Suprapubic skin (tissue), 4 donors: ENCODE measurements at places on chromosomes 2 and 18. TPM values are rescaled to one million over a fixed set of nuclear protein-coding genes. Genes with fewer than 3 reads are reported as not detected.

- H3K36me3 ChIP-seq: no peaks in the 10 kb centered on the region
- no peak overlapping the region for H3K27ac ChIP-seq
- H3K27me3 ChIP-seq: no peaks in the 10 kb centered on the region
Measured at GRCh38 chr2:213868526-213868925, 542.3 kb upstream of the VWC2L start.

- no peaks in the 10 kb centered on the region for H3K4me1 ChIP-seq
- H3K4me3 ChIP-seq: no peak overlapping the region
- no peak for DNase-seq
- H3K27ac ChIP-seq: no peak overlapping the region
- H3K27me3 ChIP-seq: no peaks in the 10 kb centered on the region
Measured at GRCh38 chr2:33077311-33077710, 130.6 kb downstream of the LTBP1 start.

The PFN4 gene
- total RNA-seq: 1.0 TPM

DNA sequence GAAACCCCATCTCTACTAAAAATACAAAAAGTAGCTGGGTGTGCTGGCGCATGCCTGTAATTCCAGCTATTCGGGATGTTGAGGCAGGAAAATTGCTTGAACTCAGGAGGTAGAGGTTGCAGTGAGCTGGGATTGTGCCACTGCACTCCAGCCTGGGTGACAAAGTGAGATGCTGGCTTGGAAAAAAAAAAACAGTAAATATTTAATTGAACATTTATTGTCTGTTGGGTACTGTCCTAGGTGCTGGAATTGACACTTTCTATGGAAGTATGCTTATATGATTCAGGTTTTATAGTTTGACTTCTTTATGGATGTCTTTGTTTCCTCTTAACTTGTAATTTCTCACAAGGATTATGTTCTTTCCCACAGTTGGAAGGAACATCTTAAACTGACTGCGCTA, 633.1 kb upstream of the SETBP1 start:
- no peak for DNase-seq
- H3K27ac ChIP-seq: no peak overlapping the region
- H3K27me3 ChIP-seq: no peaks in the 10 kb centered on the region
- no peak overlapping the region for H3K4me3 ChIP-seq

GRCh38 chr2:105573490-105573889, 171.2 kb upstream of the NCK2 start:
- H3K27me3 ChIP-seq: no peaks in the 10 kb centered on the region
- no peak overlapping the region for H3K27ac ChIP-seq
- peak; percentile 47 for DNase-seq
- no peaks in the 10 kb centered on the region for H3K36me3 ChIP-seq
- no peak overlapping the region for H3K4me3 ChIP-seq

DNA sequence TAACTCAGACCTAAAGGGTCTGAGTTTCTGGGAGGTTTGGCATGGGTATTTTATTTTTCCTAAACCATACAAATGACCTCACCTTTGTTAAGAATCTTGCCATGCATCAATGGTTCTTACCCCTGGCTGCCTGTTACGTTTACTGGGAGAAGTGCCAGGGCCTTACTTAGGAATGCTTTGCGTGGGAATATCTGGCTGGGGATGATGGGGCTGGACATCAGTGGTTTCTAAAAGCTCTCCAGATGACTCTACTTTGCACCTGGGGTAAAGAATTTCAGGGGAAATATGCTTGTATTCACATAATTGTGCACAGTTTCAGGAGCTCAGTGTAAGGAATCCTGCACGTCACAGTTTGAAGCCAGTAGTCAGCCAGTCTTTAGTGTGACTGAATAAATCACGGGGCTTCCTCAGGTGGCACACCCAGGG, 18.2 kb upstream of the DAW1 start:
- no peak for DNase-seq
- H3K27me3 ChIP-seq: no peaks in the 10 kb centered on the region
- no peaks in the 10 kb centered on the region for H3K36me3 ChIP-seq
- H3K27ac ChIP-seq: no peak overlapping the region
- no peak overlapping the region for H3K4me3 ChIP-seq

DNA sequence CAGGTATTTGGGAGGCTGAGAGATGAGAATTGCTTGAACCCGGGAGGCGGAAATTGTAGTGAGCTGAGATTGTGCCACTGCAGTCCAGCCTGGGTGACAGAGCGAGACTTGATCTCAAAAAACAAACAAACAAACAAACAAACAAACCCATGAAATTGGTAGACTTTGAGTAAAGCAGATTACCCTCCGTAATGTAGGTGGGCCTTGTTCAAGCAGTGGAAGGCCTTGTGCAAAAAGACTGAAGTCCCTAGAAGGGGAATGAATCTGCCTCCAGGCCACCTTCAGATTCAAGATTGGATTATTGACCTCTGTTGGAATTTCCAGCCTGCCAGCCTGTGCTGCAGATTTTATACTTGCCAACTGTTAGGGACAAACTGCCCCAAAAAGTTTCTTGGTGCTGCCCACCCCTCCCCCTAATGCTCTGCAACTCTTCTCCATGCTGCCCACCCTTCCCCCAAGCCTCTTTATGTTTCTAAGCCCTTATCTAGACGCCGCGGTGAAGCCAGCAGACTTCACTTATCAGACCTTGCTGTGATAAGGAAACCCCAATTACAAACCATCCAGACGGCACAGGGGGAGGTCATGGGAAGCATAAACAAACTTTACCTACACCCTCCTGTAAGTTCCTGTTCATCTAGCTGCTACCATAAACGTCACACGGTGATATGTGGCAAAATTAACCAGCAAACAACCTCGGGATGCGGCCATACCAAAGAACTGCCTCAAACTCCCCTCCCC, 17.0 kb downstream of the CYP27A1 start:
- H3K36me3 ChIP-seq: no peaks in the 10 kb centered on the region
- peak overlapping the region; percentile 29 for H3K27ac ChIP-seq
- no peak overlapping the region for H3K4me3 ChIP-seq
- H3K27me3 ChIP-seq: no peaks in the 10 kb centered on the region
- H3K4me1 ChIP-seq: no peaks in the 10 kb centered on the region

The ATP8B1 gene
- 21.5 TPM for total RNA-seq

DNA sequence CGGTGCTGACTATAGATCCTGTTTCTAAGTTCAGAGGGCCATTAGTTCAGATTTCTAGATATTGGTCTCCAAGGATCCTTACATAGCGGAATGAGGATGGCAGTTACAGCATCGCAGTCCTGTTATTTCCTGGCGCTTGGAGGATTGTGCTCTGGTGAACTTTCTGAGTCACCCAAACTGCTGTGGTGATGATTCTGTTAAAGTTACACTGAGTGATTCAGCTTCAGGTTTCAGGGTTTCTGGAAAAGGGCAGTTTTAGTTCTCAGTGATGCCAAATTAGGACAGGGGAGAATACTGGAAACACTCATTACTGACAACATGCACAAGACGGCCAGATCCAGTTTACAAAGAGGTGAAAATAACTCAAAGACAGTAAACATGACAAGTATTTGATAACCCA, 52.1 kb upstream of the ANKRD62 start:
- H3K36me3 ChIP-seq: no peaks in the 10 kb centered on the region
- no peak overlapping the region for H3K4me3 ChIP-seq
- H3K4me1 ChIP-seq: peaks cover 19% of the 10 kb centered on the region
- no peak overlapping the region for H3K27ac ChIP-seq

The FAM124B gene
- 0.30 TPM for total RNA-seq

DNA sequence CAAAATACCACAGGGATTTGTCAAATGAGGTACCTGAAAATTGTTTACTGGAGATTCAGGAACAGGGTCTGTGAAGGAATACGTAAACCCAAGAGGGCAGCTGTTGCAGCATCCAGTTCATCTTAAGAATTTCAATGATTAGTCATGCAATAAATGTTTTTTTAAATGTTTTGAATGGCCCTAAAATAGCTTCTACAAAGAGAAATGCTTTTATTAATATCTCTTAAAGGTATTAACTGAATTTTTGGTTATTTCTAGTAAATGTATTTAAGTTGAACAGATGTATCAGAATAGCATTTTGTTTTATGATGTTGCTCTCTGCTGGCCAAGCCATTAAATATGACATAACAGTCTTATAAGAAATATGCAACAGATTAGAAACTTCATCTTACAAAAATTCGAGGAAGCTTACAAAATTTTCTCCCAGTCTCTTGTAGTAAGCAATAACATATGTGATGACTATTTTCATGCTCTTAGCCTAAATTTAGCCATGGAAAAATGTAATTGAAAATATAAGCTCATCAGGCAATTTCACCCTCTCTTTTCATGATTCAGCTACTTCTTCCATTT, 863.9 kb downstream of the SUCLG1 start:
- DNase-seq: no peak
- H3K27ac ChIP-seq: no peak overlapping the region
- H3K4me3 ChIP-seq: no peak overlapping the region
- no peaks in the 10 kb centered on the region for H3K4me1 ChIP-seq
- no peaks in the 10 kb centered on the region for H3K27me3 ChIP-seq
- no peaks in the 10 kb centered on the region for H3K36me3 ChIP-seq

DNA sequence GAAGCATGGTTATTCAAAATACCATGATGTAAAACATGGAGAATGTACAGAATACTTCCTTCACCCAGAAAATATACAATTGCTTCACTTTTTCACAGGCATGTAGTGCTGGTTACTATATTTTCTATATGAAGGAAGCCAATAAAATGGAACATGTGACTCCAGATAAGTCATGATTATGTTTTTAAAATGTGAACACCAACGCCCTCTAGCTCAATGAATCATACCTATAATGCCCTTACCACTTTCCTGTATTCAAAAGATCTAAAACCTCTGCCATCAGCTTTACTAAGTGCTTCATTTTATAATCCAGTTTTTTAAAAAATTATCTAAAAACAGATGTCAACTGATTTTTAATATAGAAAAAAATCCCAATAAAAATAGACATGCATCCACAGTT, 59.9 kb downstream of the SMAD2 start:
- H3K4me1 ChIP-seq: peaks cover 21% of the 10 kb centered on the region
- no peak overlapping the region for H3K4me3 ChIP-seq
- no peaks in the 10 kb centered on the region for H3K27me3 ChIP-seq
- no peak overlapping the region for H3K27ac ChIP-seq
- no peak for DNase-seq
- peaks cover 15% of the 10 kb centered on the region for H3K36me3 ChIP-seq

DNA sequence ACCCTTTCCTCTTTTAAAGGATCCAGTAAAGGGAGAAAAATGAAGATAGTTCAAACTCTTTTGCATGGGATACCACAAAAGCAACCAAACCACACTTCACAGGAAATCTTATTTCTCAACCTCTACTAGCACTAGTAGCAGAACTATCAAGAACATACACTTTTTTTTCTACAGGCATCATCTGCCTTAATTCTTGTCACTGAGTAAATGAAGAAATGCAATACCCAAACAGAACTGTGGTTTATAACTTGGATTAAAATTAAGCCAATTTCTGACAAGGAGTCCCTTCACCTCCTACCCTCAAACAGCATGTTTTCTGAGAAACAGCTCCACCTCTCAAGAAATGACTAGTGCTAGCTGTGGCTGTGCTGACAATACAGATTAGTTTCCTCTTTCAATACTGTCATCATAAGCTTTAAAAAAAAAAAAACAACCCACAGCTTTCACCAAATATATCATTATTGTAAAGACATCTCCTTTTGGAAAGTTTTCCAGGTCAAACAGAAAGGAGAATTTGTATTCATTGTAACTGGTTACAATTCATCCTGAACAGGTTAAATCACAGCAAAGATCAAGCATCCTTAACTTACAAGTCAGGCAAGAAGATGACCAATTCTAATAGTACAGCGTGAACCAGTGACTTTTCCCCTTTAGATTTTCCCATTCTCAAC, 44.4 kb downstream of the PTPN2 start:
- H3K27me3 ChIP-seq: no peaks in the 10 kb centered on the region
- no peak for DNase-seq
- no peak overlapping the region for H3K4me3 ChIP-seq
- H3K4me1 ChIP-seq: peaks cover 24% of the 10 kb centered on the region
- H3K27ac ChIP-seq: peak overlapping the region; percentile 49

- H3K4me1 ChIP-seq: peaks cover 29% of the 10 kb centered on the region
- H3K27ac ChIP-seq: no peak within 1 kb of the TSS
- peak; percentile 77 for DNase-seq
- H3K27me3 ChIP-seq: peaks cover 58% of the 10 kb centered on the region
Measured at GRCh38 chr18:11149441-11150270, at the start of gene PIEZO2. TSS of gene PIEZO2 (minus strand) at chr18:11149569. CDS start at chr18:11148588, 981 bp downstream.

The GPR45 gene
- not detected for total RNA-seq

- no peak overlapping the region for H3K4me3 ChIP-seq
- DNase-seq: no peak
- H3K27ac ChIP-seq: no peak overlapping the region
- H3K27me3 ChIP-seq: peaks cover 3% of the 10 kb centered on the region
- no peaks in the 10 kb centered on the region for H3K4me1 ChIP-seq
- H3K36me3 ChIP-seq: no peaks in the 10 kb centered on the region
Measured at GRCh38 chr2:98295721-98296414, 50.4 kb upstream of the CNGA3 start.

- H3K36me3 ChIP-seq: no peaks in the 10 kb centered on the region
- H3K27me3 ChIP-seq: no peaks in the 10 kb centered on the region
- no peak for DNase-seq
- no peak overlapping the region for H3K4me3 ChIP-seq
- H3K4me1 ChIP-seq: no peaks in the 10 kb centered on the region
- H3K27ac ChIP-seq: no peak overlapping the region
Measured at GRCh38 chr2:106735807-106736206, 150.2 kb downstream of the ST6GAL2 start.

The CYP26B1 gene
- 83.3 TPM for total RNA-seq

- H3K4me3 ChIP-seq: no peak overlapping the region
- H3K27ac ChIP-seq: no peak overlapping the region
- no peaks in the 10 kb centered on the region for H3K4me1 ChIP-seq
- no peaks in the 10 kb centered on the region for H3K36me3 ChIP-seq
- H3K27me3 ChIP-seq: no peaks in the 10 kb centered on the region
Measured at GRCh38 chr2:184689638-184690037, 91.3 kb downstream of the ZNF804A start.

DNA sequence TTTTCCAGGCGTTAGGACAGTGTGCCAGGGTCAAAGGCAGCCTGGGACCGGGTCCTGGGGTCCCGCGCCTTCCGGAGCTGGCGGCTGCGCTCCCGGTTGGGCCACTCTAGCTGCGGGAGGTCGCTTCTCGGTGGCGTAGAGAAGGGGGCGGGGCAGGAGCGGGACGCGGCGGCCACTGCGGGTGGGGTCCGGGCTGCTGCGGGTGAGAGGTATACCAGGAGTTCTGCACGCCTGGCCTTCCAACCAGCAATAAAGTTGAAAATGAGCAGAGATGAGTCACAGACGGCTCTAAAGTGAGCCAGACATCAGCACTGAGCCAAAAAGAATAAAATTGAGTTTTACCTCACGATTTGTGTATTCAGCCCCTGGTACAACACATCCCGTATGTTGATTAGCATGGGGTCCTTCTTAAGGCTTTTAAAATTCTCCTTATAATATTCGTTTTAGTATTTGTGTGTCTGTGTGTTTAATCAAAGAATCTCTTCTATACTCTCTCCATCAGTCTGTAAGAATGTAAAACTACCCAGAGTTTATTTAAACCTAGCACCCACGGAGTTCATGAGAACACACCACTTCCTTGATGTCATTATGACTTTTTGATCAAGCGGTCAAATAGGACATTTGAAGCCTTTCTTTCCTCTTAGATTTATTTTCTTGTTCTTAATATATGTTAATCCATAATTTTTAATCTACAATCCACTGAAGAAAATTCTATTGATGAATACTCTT, at the start of gene C1GALT1C1L:
Gene C1GALT1C1L (minus strand): TSS at position 108 of the 729 bp plus-strand sequence. CDS start 107 bp downstream, at position 1.
- H3K27me3 ChIP-seq: no peaks in the 10 kb centered on the region
- DNase-seq: peak; percentile 82
- peak within 1 kb of the TSS; percentile 64 for H3K4me3 ChIP-seq
- H3K36me3 ChIP-seq: no peaks in the 10 kb centered on the region
- H3K4me1 ChIP-seq: peaks cover 8% of the 10 kb centered on the region
